Bronchial epithelial cell (primary cell): ENCODE measurements at places on chromosomes 13 and 19. TPM values are rescaled to one million over a fixed set of nuclear protein-coding genes. Genes with fewer than 3 reads are reported as not detected.

GRCh38 chr13:20161275-20161950, 561 bp upstream of the GJA3 start:
- no peak for DNase-seq

GRCh38 chr13:73390100-73390499, 331.3 kb downstream of the KLF5 start:
- peak; percentile 91 for DNase-seq

DNA sequence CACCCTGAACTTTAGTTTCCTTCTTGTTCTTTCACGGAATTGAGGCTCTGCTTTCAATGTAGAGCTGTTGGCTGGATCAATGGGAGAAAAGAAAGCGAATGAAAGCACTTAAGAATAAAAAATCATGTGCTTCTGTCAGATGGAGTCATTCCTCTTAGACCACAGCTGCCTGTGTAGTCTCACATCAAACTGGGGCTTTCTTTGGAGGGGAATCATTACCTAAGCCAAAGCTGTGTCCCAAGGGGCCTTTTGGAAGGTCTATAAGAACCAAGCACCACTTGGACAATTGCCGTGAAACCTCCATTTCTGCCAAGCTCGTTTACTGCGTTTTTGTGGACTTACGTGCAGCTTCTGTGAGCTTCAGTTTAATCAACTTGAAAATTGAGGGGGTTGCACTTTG, 44.2 kb upstream of the RNF113B start:
- DNase-seq = no peak

- no peak for DNase-seq
These were observed 6.8 kb downstream of the TRAPPC6A start for GRCh38 chr19:45171211-45171623.

- DNase-seq = no peak
These were observed 17.1 kb upstream of the PSMC4 start for GRCh38 chr19:39953915-39954314.

DNA sequence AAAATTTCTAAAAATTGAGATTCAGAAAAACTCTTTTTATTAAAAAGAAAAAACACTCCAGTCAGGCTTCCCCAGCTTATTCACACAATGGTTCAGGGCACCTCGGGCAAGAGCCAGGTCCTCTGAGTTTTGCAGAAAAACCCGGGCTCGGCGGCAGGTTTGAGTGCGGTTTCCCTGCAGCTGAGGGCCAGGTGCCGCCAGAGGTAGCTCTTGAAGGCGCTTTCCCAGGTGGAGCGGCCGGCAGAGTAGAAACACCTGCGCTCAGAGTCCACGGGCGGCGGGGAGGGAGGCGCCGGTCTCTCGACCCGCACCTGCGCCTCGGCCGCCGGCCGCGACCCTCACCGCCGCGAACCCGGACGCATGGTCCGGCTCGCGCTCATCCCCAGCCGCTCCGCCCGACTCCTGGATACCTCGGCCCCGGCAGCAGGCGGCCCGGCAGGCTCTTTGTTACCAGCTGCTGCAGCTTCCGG, 444 bp downstream of the PROSER1 start:
- DNase-seq = no peak

- DNase-seq = peak; percentile 64
These were observed 5.2 kb upstream of the REXO1 start for GRCh38 chr19:1853295-1854038.

DNA sequence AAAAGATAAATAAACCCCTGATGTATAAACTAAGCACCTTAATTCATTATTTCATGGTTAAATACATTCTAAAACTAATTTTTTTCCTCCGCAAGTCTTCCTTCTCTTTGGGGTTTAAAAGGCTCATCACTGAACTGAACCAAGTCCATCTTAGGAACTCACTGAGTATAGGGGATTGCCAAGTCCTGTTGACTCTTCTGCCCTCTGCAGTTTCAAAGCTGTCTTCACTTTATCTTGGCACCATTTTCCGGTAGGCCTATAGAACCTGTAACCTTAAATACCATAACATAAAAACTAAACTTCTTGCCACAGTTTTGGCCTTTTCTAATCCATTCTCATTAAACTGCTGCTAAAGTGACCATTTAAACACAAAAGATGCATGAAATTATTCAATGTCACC, 66.5 kb upstream of the USPL1 start:
- DNase-seq = peak; percentile 47

- no peak for DNase-seq
These were observed 113.0 kb downstream of the SLC7A1 start for GRCh38 chr13:29482504-29482903.

GRCh38 chr19:48963371-48964204, 1.5 kb upstream of the FTL start:
- DNase-seq = peak; percentile 56

The TNFSF9 gene
- total RNA-seq = 4.6 and 5.5 TPM in 2 replicates

The MYBPC2 gene
- not detected in 2 replicates for total RNA-seq

The ZNF540 gene
- total RNA-seq = under 0.01 and 0.13 TPM in 2 replicates
